GM23248 (cell line): ENCODE measurements at places on chromosomes 16 and 17.

- no peak for DNase-seq
These were observed 9.7 kb upstream of the KDM6B start for GRCh38 chr17:7824021-7824924.

DNA sequence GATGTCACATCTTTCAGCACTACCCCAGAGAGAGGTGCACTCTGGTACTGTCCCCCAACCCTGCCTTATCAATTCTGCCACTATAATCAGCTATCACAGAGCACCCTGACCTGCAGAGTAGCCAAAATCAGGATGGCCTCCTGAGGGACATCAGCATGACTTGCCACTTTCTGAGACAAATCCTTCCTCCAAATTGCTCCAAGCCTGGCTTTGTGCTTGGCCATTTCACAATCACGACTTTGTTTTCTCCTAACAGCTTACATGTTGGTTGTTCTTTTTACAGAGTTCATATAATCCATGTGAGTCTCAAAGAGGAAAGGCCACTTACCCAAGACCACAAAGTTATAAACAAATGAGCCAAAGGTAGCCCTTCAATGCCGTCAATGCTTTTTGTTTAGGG lies 449.0 kb upstream of the CDH5 start:
- no peak for DNase-seq

DNA sequence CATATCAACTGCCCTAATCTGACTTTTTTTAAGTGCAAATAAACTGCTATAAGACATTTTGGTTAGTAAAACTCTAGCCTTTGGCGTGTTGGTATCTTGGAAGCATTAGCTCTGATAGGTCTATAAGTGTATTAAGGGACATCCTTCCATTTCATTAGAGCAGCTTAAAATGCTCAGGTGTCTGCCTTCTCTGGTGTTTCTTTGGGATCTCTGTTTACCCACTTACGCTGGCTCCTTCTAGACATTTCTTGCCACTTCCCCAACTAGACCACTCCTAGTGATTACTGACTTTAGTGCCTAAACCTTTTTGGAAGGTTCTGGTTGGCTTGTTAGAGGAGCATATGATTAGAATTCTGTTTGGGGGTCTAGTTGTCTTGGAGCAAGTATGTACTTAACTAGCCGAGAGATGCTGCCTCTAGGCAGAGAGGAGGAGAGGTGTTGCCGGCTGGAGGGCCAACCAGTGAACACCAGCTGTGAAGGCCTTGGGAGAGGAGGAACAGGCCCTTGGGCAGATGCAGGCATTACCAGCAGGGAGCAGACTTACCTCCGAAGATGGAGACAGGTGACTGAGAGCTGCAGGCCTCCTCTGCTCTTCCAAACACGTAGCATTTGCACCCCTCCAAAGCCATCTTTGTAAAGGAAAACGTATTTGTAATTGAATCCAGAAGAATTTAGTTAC lies 15.2 kb upstream of the CLEC18C start:
- DNase-seq: no peak

DNA sequence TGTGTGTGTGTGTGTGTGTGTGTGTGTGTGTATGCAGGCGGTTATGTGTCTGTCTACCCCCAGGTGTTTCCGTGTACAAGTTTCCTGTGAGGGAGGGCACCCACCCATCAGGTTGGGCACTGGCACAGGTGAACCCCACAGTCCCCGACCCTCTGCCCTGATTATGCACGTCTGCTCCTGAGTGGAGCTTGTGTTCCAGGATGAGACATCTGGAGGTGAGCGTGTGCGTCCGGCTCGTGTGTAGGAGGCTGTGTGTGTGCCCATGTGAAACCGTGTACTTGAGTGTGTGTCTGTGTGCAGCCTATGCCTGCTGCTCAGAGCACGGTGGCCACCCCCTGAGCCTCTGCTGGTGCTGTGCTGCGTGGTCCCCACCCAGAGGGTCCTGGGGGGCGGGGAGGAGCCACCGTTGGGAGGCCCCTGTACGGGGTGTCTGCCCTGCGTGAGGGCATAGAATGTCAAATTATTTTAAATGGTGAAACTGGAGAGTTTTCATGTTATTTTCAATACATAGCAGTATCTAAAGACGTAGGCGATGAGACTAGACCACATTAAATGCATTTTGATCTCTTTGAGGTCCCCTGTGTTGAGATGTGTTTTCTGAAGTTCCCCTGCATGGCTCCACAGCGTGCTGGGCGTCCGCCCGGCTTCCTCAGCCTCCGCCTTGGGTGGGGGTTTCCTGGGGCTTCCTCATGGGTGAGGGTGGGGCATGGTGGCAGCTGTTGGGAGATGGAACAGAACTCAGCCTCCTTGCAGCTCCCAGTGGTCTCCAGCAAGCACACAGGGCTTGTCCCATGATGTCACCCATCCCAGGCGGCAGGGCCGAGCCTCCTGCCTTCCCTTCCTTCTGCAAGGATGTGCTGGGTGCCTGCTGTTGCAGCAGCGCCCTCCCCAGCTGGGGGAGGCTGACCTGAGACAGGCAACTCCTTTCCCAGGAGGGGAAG lies 43.4 kb downstream of the KCNJ12 start:
- no peak for DNase-seq

DNA sequence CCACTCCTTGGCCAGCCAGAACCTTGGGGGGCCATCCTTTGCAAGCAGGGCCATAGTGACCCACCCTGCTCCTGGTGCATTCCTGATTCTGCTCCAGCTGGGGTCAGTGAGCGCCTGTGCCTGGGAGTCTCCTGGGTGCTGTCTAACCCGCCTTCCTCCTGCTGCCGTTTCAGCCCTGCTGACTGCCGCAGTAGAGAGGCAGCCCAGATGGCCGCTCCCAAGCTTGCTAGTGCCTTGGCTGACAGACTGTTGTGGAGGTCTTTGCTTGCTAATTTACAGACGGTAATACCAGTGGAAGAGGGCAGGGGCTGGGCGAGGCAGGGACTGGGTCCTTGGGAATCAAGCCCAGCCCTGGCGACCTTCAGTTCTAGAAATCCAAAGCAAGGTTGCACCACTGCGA lies 99.6 kb downstream of the SOCS1 start:
- no peak for DNase-seq

- no peak for DNase-seq
These were observed 341.3 kb downstream of the BCAS3 start for GRCh38 chr17:61018938-61019337.
